ENCODE measurements at places on chromosomes 12 and 14.

- DNase-seq: no peak
These were observed 175.4 kb downstream of the SLC25A21 start for GRCh38 chr14:36996857-36997590.

DNA sequence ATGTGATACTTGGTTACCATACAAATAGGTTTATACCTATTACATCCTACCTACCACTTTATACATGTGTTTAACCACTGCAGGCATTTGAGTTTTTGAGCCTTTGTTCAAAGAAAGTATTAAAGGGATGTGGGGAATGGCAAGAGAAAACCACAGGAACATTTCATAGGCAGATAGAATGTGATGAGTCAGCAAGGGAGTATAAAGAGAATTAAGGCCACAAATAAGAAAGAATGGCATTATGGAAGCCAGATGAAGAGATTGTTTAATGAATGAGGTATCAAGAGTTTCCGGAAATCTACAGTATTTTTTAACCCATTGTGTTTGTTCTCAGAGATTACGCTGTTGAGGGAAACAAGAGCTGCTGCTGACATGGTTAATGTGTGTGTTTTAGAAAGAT, 66.9 kb downstream of the METTL25 start:
- no peak for DNase-seq

- no peak for DNase-seq
These were observed 99.2 kb upstream of the SCAF11 start for GRCh38 chr12:46089414-46090162.

- DNase-seq: no peak
These were observed 46.9 kb downstream of the EVL start for GRCh38 chr14:100111931-100112704.

- DNase-seq: no peak
These were observed 30.4 kb upstream of the SUPT16H start for GRCh38 chr14:21414137-21414631.
